Nucleus accumbens (tissue), 56 donors: ENCODE measurements at places on chromosomes 16 and 17.

DNA sequence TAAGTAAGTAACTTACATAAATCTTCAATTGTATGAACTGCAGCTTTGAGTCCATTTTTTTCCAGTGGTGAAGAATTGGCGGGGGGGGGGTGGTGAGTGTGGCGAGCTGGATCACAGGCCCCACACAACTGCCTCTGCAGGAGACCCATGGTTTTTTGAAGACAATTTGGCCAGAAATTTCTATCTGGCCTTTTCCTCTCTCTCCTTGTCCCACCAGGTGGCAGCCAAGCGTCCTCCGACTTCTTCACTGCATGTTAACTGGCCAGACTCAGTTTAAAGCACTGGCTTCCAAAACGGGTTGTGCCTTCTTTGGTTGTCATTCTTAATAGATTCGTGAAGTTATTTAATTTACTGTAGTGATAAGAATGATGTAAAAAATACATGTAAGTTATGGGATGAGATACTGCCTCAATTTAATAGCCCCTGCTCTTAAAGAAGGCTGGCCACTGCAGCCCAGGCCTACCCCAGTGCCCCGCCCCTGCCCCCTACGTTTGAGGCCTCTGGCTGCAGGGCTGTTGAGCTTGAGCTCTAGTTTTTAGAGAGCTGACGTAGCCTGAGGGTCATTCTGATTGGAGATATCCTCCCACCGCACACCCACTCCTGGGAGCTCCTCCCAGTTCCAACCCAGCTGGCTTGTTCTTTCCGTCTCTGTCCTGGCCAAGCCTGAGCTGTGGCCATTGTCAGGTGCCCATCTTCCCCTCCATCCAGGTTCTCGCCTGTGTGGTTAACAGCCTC, 36.4 kb downstream of the AKAP1 start:
- no peak for DNase-seq

- DNase-seq: no peak
These were observed 109.4 kb downstream of the CDYL2 start for GRCh38 chr16:80695020-80695419.

DNA sequence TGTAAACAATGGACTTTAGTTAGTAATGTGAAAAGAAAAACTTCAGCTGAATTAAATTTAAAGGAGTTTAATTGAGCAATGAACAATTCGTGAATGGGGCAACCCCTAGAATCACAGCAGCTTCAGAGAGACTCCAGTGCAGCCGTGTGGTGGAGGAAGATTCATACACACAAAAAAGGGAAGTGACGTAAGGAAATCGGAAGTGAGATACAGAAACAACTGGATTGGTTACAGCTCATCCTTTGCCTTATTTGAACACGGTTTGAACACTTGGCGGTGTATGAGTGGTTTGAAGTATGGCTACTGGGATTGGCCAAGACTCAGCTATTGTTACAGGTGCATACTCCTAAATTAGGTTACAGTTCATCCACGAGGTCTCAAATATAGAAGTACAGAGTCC, 460.4 kb upstream of the ASIC2 start:
- DNase-seq: no peak

DNA sequence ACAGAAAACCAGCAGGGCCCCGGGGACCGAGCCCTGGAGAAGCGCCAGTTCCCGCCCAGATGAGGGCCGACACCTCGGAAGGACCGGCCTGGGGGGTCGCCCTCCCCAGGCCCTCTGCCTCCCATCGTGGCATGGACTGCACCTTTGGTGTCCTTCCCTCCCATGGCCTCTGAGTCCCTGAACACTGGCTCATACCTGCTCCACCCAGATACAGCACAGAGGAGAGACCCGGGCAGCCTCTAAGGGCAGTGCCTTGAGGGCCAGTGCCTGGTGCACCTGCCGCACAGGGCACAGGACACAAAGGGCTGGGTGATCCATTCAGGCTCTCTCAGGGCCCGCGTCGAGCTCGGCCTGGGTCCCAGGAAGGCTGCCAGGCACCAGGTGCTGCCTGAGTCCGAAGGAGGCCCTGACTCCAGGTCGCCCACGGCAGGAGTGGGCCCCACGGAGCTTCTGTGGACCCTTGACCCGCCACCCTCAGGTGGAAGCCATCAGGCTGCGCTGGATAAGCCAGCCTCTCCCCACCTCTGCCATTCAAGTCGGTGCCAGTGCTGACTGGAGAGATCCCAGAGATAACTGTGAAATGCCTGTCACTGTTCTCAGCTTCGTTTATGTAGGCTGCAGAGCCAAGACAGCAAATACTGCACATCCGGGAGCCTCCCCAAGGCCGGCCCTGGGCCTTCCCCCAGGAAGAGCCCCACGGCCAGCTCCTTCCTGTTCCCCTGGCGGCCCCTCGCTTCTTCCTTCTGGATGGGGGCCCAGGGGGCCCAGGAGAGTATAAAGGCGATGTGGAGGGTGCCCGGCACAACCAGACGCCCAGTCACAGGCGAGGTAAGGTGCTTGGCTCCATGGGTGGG, at the start of gene ZG16B:
Gene ZG16B, plus strand, starts transcription at position 803 of the 854 bp plus-strand sequence. CDS start 139 bp downstream, outside the sequence.
- no peak for DNase-seq

GRCh38 chr16:25093208-25094061, 18.1 kb upstream of the LCMT1 start:
- DNase-seq: no peak

- peak; percentile 62 for DNase-seq
These were observed 74.5 kb upstream of the TNRC6C start for GRCh38 chr17:77884019-77884418.

DNA sequence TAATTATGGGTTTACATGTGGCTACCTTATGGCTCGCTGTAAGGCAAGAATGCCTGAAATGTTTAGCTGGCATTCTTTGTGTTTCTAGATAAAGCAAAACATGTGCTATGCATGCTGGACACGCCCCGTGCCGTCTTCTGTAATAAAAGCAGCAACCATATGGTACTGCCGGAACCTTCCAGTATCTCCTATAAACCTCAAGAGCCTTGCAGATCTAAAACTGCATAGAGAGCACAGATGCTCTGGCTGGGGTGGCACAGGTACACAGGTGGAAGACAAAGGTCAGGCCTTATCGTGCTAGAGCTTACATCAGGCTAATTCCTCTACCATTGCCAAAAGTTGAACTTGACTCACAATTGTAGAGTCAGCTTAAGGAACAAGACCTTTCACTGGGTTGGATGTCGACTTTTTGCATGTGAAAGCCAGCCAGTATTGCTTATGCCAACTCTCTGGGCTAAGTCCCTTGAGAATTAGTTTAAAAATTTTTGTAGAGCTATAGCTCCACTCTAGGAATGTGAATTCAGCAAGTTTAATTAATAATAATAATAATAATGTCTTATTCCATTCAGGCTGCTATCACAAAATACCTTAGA, 187.4 kb upstream of the CACNG5 start:
- DNase-seq: no peak

- DNase-seq: no peak
These were observed 46.2 kb downstream of the CYB561 start for GRCh38 chr17:63399856-63400255.
